CD4-positive, CD25-positive, alpha-beta regulatory T cell (primary cell): ENCODE measurements at places on chromosomes 4 and X. TPM values are rescaled to one million over a fixed set of nuclear protein-coding genes. Genes with fewer than 3 reads are reported as not detected.

GRCh38 chrX:4935846-4936245 is 1222.4 kb upstream of the PRKX start:
- no peak for DNase-seq

TBX22 gene
- polyA plus RNA-seq = not detected

- no peak for DNase-seq
Observed at GRCh38 chr4:19924761-19925160, 326.9 kb upstream of the SLIT2 start.

DNA sequence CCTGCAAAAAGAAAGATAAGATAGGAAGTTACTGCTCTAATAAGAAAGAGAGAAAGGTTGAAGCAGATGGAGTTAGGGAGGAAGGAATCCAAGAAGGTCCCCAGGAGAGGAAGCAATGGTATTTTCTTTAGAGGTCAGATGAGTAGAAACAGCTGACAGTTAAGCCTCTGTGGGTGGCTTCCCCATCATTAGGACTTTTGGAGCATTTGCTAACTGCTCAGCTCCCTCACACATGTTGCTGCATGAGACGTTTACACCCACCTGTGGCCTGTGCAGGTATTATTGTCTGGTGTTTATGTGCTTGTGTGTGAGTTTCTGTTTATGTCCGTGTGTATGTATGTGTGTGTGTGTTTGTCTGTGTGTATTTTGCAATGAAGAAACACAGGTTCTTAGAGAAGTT is 346.8 kb downstream of the RAB28 start:
- DNase-seq = no peak

GRCh38 chr4:3174371-3175338 is 74.3 kb upstream of the MSANTD1 start:
- DNase-seq = no peak

DNA sequence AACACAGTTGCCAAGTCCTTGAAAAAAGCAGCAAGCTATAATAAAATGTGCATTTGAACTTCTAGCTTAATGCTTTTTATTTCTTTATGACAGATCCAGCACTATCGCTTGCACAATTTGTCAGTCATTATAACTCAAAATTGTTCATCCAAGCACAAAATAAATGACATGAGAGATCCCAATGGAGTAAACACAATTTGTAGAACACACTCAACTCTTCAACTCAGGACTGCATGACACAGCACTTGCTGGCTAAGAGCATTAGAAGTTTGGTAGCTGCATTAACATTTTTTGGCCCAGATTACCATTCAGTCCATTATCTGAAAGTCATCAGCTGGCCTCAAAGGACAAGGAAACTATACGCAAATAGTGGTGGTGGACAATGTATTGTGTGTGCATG is 530.1 kb downstream of the INPP4B start:
- no peak for DNase-seq

- DNase-seq = no peak
Observed at GRCh38 chr4:23392860-23393458, 496.9 kb downstream of the PPARGC1A start.

GRCh38 chrX:41025926-41026701 is 59.1 kb upstream of the USP9X start:
- no peak for DNase-seq

SH3BGRL gene
- polyA plus RNA-seq = 225 TPM

DGAT2L6 gene
- not detected for polyA plus RNA-seq

SPIN2A gene
- 0.14 TPM for polyA plus RNA-seq

F8A2 gene
- not detected for polyA plus RNA-seq

- DNase-seq = peak; percentile 34
Observed at GRCh38 chrX:68462653-68463052, 29.4 kb upstream of the OPHN1 start.

DNA sequence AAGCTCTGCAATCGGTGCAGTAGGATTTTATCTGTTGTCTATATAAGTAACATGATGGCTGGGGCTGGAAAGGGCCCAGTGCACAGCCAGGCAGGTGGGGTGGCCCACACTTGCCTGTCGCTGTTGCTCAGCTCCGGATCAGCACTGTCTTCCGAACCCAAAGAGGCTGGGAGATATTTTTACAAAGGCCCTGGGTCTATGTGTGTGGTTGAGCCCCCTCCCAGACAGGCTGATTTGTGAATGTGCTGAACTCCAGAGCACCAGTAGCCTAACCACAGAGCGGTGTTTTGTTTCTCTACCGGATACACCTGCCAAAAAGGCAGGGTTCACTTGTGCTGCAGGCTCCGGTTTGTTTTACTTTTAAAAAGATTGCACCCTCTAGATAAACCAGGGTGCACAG is 33.5 kb upstream of the CHRNA9 start:
- peak; percentile 66 for DNase-seq

DNA sequence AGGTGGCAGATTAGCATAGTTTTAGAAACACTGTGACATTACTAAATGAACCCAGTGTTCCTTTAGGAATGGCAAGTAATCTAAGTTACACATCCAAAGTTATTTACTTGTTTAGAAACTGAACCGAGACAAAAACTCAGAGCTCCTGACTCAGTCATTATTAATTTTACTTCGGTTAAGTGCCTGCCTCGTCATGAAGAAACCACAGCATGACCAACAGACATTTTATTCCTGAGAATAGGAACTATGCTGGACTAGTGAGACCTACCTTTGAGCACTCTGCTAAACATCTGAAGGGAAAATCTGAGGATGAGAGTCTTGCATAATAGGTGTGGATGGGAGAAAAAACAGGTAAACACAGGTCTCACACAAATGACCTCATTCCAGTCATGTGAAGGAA is 2.5 kb downstream of the BEX1 start:
- no peak for DNase-seq

AFM gene
- not detected for polyA plus RNA-seq

GRCh38 chrX:124127496-124127895 is 166.0 kb downstream of the STAG2 start:
- no peak for DNase-seq

FAM120C gene
- polyA plus RNA-seq = 4.6 TPM

FRAS1 gene
- polyA plus RNA-seq = not detected

GRCh38 chrX:125492439-125492838 is 172.8 kb downstream of the TEX13C start:
- no peak for DNase-seq

- no peak for DNase-seq
Observed at GRCh38 chrX:80335062-80335830, 85.0 kb upstream of the TENT5D start.

DNA sequence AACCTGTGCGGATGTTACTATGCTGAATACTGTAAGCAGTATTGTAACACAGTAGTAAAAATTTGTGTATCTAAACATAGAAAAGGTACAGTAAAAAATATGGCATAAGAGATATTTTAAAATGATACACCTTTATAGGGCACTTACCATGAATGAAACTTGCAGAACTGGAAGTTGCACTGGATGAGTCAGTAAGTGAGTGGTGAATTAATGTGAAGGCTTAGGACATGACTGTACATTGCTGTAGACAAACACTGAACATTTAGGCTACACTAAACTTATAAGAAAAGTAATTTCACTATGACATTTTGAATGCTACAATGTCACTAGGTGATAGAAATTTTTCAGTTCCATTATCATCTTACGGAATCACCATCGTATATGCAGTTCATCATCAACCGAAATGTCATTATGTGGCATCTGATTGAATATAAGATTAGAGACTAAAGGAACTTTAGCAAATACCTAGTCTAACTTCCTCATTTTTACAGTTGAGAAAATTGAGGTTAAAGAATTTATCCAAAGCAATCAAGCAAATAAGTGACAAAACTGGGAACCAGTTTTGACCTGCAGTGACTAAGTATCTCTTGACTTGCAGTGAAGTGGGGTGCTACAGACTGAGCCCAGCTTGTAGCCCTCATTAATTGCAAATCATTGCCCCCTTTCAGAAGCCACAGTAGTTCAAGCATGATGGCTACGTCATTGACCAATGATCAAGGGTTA is 55.3 kb downstream of the EGF start:
- DNase-seq = no peak

GRCh38 chr4:80207172-80207583 is 9.9 kb downstream of the PRDM8 start:
- no peak for DNase-seq

- no peak for DNase-seq
Observed at GRCh38 chr4:155734065-155734464, 24.8 kb upstream of the GUCY1B1 start.

- DNase-seq = no peak
Observed at GRCh38 chrX:155094468-155095061, 23.3 kb downstream of the BRCC3 start.

DNA sequence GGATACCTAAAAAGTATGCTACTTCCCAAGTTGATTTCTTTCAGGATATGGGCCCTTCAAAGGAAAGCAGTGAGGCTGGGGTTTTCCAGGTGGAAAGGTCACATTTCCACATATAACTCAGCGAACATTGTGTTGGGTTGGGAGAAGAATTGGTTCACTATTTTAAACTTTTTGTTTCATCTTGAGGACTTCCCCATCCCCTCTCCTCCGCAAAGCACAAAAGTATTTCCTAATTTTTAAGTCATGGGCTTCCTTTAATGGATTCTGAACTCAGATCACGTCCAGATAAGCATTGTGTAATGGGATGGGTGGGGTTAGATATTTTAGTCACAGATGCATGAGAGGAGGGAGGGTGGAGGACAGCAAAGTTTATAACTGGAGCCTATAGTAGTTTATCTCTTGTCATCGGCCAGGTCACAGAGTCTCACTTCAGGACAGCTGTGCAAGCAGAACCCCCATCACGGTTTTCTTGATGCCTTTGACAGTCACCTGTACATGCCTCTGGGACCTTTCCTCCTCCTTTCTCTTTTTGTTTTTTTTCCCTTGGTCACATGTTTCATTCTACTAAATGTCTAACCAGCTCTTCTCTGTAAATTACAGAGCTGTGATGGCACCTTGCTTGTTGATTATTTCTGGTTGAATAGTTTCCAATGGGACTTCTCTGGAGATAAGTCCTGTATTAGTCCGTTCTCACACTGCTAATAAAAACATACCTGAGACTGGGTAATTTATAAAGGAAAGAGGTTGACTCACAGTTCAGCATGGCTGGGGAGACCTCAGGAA is 115.4 kb downstream of the PTTG2 start:
- DNase-seq = no peak

- no peak for DNase-seq
Observed at GRCh38 chrX:23390979-23391378, 56.3 kb downstream of the PTCHD1 start.

NHSL2 gene
- 5.9 TPM for polyA plus RNA-seq

DNA sequence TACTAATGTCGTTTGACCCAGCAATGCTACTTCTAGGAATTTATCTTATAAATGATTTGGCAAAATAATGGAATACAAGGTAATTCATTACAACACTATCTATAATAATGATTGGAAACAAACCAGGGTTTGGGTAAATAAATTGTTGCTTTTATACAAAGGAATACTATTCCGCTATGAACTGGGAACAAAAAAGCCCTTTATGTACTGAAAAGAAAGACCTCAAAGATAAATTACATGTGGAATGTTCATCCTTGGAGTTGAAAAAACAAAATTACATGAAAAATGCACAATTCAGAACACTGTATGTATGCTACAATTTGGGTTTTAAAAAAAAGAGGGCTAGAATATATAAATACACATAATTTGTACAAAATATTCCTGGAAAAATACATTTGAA is 5.2 kb upstream of the NUP54 start:
- no peak for DNase-seq

DCAF8L2 gene
- polyA plus RNA-seq = not detected

DNA sequence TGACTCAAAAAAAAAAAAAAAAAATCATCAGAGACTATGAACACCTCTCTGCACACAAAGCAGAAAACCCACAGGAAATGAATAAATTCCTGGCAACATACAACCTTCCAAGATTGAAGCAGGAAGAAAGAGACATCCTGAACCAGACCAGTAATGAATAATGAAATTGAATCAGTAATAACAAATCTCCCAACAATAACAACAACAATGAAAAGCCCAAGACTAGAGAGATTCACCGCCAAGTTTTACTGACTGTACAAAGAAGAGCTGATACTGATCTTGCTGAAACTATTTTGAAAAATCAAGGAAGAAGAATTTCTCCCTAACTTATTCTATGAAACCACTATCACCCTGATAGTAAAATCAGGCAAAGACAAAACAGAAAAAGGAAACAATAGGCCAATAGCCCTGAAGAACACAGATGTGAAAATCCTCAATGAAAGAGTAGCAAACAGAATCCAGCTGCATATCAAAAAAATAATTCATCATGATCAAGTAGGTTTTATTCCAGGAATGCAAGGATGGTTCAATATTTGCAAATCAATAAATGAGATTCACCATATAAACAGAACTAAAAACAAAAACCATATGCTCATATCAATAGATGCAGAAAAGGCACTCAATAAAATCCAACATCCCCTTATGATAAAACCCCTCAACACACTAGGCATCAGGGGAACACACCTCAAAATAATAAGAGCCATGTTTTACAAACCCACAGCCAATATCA is 31.0 kb upstream of the PLK4 start:
- DNase-seq = no peak

- DNase-seq = no peak
Observed at GRCh38 chr4:25424539-25425228, 47.6 kb downstream of the ANAPC4 start.

- DNase-seq = no peak
Observed at GRCh38 chr4:25580633-25581467, 74.8 kb upstream of the SLC34A2 start.
